T1000 (cell line): ENCODE measurements at places on chromosomes 6 and 20.

DNA sequence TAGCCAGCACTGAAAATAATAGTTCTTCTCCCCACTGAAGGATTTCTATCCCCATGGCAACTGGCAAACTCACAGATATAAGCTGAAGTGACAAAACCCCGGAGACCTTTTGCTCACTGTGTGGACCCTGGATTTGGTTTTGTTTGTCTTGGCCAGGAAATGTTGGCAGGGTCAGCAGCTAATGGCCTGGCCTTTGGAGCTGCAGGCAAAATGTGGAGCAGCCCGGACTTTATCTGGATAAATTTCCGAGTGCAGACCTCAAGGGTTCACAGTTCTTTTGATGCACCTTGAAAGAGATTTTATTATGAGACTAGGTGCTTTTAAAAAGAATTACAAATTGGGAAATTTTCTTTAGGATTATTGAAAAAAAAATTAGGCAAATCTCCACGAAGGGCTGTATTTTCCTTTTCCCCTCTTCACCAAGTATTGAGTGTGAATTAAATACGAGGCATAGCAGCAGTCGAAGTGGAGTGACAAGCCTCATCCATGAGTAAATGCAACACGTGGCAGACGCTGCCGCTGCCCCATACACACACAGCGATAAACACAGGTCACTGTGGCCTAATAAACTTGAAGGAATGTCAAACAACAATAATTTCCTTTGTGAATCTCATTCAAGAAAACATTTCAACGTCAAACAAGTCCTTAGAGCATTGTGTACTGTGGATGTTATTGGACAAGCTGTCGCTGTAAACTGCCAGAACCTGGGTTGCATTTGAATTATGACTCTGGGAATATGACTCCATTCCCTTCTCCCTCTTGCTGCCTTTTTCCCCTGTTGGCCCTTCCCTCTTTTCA, 35.1 kb upstream of the CCN6 start:
- peak; percentile 38 for DNase-seq

DNA sequence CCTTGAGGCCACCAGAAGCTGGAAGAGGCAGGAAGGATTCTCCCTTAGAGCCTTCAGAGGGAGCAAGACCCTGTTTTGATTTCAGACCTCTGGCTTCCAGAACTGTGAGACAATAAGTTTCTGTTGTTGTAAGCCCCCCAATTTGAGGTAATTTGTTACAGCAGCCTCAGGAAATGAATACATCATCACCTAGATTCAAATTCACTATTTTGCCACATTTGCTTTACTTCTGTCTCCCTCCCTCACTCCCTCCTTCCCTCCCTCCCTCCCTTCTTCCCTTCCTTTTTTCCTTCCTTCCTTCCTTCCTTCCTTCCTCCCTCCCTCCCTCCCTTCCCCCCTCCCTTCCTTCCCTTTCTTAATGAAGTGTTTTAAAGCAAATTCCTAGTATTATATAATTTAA, 58.1 kb upstream of the KIF13A start:
- DNase-seq: no peak

DNA sequence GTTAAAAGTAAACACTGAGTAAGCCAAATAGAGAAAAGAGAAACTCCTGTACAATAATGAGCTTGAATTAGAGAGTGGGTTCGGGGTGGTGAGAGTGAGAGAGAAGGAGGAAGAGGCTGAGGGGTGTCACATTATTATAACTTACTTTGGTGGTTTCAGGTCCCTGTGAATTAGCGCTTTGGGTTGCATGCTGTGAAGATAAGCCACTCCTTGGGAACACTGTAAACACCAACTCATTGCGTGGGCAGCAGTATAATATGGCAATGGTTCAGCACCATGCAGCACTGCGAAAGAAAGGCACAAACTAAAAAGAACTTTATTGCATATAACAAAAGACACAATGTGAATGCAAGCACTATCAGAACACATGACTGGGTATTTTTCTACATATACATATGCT, 26.9 kb downstream of the MAP3K7 start:
- DNase-seq: no peak

DNA sequence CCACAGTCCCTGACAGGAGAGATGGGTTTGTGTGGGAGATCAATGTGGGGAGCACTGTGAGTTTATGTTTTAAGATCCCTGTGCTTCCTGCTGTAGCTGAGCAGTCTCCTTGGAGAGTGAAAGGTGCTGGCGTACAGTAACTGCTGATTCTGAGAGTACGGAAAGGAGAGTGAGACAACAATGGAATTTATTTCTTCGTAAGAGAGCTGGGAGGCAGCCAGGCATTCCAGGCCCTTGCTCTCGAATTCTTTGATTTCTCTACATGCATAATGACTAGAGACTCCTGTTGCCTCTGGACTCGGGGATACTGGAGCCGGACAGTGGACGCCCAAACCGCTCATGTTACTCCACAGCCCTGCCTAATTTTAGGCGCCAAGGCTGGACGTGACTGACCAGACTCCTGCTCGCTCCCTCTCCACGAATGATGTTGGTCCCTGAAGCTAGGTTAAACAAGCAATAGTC, 131.0 kb upstream of the PHACTR1 start:
- no peak for DNase-seq

DNA sequence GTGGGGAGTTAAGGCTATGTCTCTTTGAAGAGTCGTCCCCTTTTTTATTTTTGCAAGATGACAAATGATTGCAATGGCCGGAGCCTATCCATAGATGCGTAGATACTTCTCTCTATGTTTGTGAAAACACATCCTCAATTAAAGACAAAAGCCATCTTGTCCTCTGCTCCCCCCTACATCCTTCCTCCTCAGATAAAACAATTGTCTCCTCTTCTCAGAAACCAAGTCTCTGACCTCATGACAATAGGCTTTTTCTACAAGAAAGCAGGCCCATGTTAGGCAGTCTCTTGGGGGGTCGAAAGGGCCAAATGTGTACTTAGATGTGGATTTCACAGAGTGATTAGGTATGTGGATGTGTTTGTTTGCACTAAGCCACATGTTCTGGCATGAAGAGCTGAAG, 51.1 kb upstream of the SSTR4 start:
- DNase-seq: no peak

DNA sequence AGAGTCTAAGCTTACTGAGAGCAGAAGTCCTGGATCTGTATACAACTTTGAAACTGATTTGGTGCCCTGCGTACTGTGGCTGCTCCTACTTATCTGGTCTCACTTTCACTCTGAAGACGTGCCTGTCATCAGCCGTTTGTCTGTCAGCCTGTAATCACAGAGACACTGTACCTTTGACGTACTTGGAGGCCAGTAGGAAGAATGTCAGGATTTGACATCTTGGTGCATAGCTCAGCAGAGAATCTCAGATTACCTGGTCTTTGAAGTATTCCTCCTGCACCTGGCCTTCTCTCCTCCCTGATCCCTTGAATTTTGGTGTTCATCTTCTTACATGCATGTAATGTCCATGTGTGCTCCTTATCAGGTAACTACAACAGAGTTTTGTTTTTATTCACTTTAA, 37.7 kb downstream of the DSE start:
- no peak for DNase-seq

GRCh38 chr6:117326396-117326795, 61.0 kb downstream of the VGLL2 start:
- no peak for DNase-seq

- DNase-seq: no peak
Observed at GRCh38 chr6:23027281-23027680, 457.9 kb downstream of the HDGFL1 start.
